CD8-positive, alpha-beta memory T cell (primary cell): ENCODE measurements at places on chromosomes 3 and 15.

GRCh38 chr3:167876620-167877281 lies 141.2 kb downstream of the SERPINI1 start:
- DNase-seq, result no peak

DNA sequence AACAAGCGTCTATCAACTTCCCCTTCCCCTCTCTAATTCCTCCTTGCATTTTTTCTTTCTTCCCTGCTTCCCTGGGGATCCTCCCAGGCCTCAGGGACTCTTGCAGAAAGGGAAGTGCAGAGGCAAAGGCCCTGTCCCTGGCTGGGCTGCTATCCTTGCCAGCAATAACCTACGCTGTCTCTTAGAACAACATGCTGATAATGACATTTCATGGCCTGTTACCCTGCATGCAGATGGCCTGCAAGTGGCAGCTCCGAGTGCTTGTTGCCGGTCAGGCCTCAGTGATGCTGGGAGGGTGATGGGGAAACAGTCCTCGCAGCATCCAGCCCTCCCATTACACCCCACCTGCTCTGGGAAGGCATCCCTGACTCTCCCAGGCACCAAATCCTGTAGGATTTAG lies 167.6 kb downstream of the RAB11A start:
- DNase-seq, result no peak

DNA sequence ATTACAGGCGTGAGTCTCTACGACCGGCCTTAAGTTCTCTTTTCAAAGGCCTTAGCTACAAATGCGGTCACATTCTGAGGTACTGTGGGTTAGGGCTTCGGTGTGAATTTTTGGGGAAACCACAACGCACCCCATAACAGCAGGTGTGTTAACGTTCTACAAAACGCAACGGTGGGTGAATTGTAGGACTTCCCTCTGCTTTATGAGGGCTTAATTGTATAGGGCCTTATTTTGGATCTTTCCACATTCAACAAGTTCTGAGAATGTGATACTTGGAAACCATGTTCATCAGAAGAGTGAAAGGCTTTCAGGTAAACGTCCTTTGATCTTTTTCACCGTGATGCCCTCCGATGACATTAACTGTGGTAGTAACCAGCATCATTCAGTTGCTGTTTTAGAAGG lies 998.6 kb upstream of the CFAP20DC start:
- DNase-seq, result no peak

GRCh38 chr3:196754091-196754981 lies 14.7 kb downstream of the PAK2 start:
- no peak for DNase-seq

- no peak for DNase-seq
Measured at GRCh38 chr3:105435277-105435676, 68.6 kb downstream of the ALCAM start.

DNA sequence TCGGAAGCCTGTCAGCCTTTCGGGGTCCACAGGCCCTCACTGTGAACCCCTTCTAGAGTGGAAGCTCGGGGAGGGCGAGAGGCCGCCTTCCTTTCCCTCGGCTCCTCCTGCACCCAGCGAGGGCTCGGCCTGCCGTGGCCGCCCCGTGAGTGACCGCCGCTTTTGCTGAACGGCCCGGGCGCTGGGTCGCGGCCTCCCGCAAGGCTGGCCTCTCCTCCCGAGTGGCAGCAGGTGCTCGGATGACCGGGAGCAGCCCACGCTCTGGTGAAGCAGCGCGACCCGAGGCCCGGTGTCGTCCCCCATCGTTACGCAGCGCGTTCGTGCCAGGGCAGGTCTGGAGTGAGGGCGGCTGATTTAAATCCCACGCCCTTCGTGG lies 53.8 kb downstream of the LRRK1 start:
- DNase-seq, result no peak

GRCh38 chr3:21839592-21839991 lies 88.6 kb upstream of the ZNF385D start:
- DNase-seq, result no peak

- no peak for DNase-seq
Measured at GRCh38 chr3:10580426-10580825, 75.0 kb upstream of the ATP2B2 start.

GRCh38 chr3:114539525-114539924 lies 245.7 kb downstream of the TIGIT start:
- DNase-seq, result no peak

DNA sequence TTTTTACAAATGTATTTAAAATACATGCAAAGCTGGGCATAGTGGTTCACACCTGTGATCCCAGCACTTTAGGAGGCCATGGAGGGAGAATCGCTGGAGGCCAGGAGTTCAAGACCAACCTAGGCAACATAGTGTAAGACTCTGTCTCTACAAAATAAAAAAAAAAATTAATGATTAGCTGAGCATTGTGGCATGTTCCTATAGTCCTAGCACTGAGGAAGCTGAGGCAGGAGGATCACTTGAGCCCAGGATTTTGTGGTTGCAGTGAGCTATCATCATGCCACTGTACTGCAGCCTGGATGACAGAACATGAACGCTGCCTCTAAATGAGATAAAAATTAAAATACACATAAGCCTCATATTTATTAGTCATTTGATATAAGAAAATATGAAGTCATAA lies 142.8 kb downstream of the TCF12 start:
- no peak for DNase-seq

DNA sequence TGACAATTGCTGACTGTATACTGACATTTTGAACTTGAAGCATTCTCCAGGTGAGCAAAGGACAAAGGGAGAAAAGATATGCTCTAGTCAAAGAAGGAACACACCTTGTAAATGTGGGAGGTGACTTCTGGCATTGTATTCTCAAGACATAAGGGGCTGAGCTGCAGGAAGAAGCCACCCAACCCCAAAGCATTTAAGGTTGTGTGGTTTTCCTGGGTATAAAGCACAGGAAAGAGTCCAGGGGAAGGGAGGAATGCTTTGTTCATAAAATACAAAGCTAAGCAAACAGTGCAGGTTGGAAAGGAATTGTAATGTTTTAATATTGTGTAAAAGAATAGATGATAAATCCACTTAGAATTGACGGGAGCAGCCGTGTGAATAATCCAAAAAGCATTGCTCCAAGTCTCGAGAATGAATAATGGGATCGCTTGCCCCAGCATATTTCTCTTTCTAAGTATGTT lies 102.4 kb upstream of the LRIG1 start:
- DNase-seq, result no peak

DNA sequence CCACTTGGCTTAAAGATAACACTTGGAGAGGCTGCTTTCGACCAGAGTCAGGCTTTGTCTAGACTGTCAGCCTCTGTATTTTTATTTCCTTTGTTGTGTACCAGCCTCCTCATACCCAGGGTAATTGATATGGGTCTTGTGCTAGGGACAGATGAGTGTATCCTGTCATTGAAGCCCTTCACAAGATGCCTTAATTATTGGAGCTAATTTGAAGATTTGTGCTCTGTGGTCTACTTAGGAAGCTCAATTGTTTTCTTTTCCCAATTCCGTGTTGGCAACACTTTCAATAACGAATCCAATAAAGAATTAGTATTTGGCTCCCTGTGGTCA lies 60.5 kb upstream of the DPH6 start:
- no peak for DNase-seq

DNA sequence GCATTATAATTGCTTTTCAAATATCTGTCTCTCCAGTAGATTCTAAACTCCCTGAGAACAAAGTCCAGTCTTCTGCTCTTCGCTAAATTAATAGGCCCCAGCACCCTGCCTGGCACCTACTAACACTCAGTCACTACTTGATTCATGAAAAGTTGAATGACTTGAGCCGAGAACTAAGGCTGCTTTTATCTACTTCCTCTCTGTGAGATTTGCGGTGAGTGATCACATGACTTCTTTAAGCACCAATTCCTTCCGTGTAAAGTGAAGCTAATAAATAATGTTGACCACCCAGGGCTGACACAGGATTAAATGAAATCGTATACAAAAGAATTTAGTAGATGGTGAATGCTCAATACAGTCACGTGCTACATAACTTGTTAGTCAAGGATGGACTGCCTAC lies 44.6 kb upstream of the PGPEP1L start:
- DNase-seq, result no peak

DNA sequence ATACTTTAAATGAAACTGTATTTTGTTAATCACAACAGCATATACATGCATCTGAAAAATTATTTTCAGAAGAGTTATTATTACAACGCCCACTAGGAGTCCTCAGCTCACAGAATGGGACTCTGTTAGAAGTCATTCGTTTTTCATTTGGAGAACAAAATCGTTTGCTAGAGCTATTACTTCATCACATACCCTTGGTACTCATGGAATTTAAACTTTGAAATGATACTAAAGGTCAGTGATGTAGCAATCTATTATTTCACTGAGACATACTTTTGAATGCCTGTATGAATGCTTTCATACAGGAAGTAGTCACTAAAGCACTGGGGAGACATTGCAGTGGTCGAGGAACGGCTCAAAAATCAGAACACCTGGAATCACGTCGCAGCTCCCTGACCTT lies 198.1 kb downstream of the MBNL1 start:
- no peak for DNase-seq

DNA sequence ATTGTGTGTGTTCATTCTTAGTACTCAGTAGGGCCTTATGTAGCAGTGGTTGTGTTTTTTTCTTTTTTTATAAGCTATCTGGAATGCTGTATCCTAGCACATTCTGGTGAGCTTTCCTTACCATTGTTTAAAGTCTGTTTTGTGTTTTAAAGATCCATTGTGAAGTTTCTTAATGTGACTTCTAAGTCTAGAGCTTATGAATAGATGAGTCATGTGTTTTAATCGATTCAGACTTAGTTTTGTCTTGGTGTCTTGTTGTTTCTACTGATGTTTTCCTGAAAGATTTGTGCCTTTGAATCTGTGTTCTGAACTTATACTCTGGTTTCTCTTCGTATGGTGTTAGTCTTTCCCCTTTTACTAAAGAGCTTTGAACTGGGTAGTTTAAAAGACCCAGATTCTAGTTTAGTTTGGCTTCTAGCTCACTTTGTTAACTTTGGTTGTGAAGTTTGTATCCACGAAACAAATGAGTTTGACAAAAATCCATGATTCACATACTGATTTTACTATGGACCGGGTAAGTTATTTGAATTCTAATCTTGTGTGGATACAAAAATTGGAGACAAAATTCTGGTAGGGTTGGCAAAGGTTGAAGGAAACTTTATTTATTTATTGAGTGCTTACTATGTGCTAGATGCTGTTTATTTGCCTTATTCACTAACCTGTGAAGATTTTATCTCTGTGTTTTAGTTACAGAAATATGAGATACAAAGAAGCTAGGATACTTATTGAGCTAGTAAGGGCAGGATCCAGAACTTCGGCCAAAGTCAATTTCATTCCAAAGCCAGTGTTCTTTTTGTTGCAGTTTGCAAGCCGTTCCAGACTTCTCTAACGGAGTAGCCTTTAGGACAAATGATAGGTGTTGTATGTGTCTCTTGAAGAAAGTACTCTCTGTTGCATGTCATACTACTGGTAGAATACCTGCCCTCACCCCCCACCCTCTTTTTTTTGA lies 24.8 kb downstream of the AKAP13 start:
- no peak for DNase-seq

DNA sequence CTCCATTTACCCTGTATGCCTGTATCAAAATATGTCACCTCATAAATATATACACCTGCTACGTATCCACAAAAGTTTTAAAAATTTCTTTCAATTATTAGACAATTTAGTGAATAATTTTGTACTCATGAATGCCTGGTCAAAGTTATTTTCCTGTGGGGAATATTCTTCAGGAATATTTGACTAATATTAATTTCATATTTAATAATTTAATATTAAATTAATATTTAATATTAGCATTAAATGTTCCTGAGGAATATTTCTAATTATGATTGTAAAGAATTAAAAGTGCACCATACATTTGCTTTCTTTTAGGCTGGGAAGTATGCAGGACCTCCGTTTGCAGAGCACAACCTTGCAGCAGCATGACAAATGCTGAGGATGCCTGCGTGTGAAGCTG lies 422.7 kb downstream of the C3orf38 start:
- DNase-seq, result no peak

DNA sequence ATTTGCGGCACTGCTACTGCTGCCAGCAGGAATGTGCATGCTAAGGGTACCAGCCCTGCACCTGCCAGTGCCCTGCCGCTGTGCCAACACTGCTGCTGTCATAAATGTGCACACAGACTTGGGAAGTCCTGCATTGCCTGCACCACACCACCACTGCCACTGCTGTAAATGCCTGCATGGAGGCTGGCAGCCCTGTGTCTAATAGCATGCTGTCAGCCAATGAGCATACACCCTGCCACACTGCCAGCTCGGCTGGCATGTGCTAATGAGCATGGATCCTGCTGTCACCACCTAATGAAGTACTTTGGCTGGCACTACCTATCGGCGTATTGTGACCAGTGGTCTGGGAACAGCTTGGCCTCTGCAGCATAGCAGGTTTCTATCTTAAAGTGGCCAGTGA lies 981.8 kb upstream of the GBE1 start:
- DNase-seq, result no peak

GRCh38 chr15:39110746-39111145 lies 470.1 kb upstream of the THBS1 start:
- no peak for DNase-seq

- no peak for DNase-seq
Measured at GRCh38 chr3:147197739-147198138, 208.6 kb downstream of the ZIC4 start.

- DNase-seq, result no peak
Measured at GRCh38 chr15:52104532-52105004, 8.0 kb downstream of the BCL2L10 start.

GRCh38 chr3:127512256-127512655 lies 78.3 kb downstream of the TPRA1 start:
- no peak for DNase-seq

GRCh38 chr3:156657862-156658731 lies 16.3 kb upstream of the TIPARP start:
- no peak for DNase-seq

DNA sequence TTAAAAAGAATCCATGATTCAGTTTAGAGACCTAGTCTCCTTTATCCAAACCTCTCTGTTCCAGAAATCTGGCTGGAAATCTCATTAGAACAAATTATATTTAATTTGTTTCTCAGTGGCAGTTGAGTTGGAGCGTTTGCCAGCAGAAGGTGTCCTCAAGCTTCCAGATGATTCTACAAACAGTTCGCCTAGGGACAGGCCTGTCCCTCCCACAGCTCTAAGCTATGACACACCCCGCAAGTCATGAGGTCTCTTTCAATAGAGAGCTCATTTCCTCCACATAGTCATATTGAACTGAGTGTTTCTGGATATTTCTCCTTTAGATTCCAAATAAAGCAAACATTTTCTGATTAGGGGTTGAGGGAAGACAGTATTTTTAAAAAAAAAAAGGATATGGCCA lies 230.3 kb downstream of the ATP8B4 start:
- no peak for DNase-seq

DNA sequence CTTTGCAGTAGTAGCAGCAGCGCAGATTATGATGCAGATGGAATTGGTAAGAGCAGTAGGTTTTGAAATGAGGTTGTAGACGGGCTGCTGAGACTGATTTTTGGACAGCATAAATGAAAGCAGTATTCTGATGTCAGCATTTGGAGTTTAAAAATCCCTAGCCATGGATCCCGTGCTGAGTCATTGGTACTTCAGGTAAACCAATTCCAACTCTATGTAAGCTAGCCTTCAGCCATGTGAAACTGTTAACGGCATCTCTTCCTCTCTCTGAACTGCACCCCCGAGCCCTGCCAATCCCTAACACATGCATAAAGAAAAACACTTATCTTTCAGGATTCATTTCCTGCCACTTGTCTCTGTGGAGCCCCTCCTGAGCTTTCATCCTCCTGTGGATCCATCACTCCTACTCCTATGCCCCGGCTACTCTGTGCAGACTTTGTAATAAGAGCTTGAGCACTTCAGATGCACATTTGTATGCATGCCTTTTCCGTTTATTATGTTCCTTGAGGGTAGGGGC lies 119.0 kb downstream of the AKAP13 start:
- no peak for DNase-seq
